Epithelial cell of proximal tubule (primary cell): ENCODE measurements at places on chromosomes 6 and 20. TPM values are rescaled to one million over a fixed set of nuclear protein-coding genes. Genes with fewer than 3 reads are reported as not detected.

Gene POPDC3
- 1.2 and 6.6 TPM in 2 replicates for total RNA-seq

Gene GUCA1A
- 1.4 and 2.2 TPM in 2 replicates for total RNA-seq

Gene SOBP
- 1.6 and 2.5 TPM in 2 replicates for total RNA-seq

DNA sequence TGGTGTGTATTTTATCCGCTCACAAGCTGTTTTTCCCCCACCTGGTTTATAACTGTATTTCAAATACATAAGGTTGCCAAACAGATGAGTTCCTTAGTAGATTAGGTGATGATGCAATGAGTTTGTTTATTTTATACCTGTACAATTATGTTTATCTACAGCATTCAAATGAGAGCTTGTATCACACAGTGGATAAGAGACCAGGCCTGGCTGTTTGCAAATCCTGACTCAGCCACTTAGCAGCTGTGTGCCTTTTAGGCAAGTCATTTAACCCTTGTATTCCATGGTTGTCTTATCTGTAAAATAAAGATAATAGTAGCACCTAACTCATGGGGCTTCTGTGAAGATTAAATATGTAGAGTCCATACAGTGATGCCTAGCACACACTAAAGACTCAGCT, 143.7 kb downstream of the MOXD1 start:
- DNase-seq: no peak
